AG04450 (cell line): ENCODE measurements at places on chromosomes 13 and 19.

GRCh38 chr19:14409146-14410023 lies 9.8 kb downstream of the DDX39A start:
- no peak for DNase-seq

- DNase-seq = no peak
These were observed 67.4 kb downstream of the CDADC1 start for GRCh38 chr13:49315036-49315565.

DNA sequence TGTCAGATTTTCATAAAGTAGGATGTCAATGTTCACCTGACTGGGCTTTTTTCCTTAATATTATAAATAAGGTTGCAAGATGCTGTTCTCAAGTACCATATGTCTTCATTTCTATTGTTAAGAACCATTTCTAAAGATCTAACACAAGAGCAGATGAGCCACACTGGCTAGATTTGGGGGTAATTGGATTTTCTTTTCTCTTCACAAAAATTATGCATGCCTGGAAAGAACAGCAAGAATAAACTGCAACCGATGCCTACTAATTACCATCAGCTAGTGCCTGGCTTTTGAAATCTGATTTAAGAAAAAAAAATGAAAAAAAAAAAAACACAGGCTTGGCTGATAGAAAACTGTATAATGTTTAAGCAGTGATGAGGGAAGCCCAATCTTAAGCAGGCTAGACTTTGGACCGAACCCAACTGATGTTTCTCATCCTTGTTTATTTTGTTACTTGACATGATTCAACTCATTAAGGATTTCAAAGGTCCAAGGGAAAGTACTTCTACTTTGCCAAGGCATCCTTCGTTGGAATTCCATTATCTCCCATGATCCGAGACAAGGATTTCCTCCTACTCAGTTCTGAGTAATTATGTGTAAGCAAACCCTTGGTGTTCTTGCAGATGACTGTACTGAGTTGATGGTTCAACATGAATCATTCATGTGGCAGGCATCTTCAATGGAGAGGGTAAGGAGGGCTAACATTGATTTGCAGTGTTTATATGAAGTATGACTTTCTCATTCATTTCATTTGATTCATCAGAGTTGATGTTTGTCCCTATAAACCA lies 300.5 kb downstream of the SPRY2 start:
- DNase-seq = peak; percentile 93

- no peak for DNase-seq
These were observed 51.8 kb upstream of the GPI start for GRCh38 chr19:34313188-34313587.

DNA sequence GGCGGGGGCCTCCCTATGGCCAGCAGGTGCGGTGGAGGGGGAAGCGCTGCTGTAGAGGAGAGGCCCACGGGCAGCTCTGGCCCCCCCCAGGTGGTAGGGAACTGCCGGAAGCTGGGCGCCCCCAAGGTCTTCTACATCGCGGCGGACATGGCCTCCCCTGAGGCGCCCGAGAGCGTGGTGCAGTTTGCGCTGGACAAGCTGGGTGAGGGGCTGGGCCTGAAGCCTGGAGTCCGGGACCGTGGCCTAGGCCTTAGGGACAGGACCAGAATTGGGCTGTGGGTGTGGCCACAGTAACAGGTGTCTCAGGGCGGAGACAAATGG lies 3.8 kb upstream of the RPL36 start:
- no peak for DNase-seq

GRCh38 chr13:48579165-48579918 lies 46.5 kb upstream of the RCBTB2 start:
- DNase-seq = no peak

- DNase-seq = no peak
These were observed 187.7 kb downstream of the FOXO1 start for GRCh38 chr13:40478775-40479174.

- DNase-seq = peak; percentile 18
These were observed 10.8 kb upstream of the PDCD5 start for GRCh38 chr19:32570081-32570785.

- no peak for DNase-seq
These were observed 88.1 kb downstream of the SCGB2B2 start for GRCh38 chr19:34588846-34589245.

DNA sequence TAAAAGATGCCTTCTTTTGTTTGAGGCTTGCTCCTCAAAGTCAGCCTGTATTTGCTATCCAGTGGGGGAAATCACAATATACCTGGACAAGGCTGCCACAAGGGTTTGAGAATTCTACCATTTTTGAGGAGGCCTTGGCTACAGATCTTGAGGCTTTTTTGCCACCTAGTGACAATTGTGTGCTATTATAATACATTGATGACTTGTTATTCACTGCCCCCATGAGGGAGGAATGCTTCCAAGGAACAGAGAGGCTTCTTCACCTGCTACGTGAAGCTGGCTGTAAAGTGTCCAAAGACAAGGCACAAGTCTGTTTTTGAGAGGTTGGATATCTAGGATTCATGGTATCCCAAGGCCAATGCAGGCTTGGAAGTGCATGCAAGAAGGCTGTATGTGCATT lies 72.5 kb downstream of the ZNF708 start:
- DNase-seq = no peak
